PC-9 (cell line): ENCODE measurements at places on chromosomes 1 and 21. TPM values are rescaled to one million over a fixed set of nuclear protein-coding genes. Genes with fewer than 3 reads are reported as not detected.

DNA sequence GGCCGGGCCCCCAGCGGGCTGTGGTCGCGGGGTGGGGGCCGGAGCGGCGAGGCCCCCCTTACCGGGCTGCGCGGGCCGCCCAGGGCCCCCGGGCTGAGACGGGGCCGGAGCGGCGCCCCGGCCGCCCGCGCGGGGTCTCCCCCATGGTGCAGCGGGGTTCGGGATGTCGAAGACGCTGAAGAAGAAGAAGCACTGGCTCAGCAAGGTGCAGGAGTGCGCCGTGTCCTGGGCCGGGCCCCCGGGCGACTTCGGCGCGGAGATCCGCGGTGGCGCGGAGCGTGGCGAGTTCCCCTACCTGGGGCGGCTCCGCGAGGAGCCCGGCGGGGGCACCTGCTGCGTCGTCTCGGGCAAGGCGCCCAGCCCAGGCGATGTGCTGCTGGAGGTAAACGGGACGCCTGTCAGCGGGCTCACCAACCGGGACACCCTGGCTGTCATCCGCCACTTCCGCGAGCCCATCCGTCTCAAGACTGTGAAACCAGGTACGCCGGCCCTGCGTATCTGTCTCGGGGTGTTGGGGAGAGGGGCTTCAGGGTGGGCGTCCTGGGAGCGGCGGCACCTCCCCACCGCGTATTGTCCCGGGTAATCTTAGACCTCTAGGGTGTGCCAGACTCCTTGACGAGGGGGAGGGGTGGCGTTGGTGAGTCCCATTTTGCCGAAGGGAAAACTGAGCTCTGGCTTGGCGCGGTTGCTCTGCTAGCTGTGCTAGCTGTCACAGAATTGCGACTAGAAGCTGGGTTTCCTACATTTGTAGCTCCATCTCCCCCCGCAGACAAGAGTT, 745 bp downstream of the MAGI3 start:
- peak; percentile 51 for DNase-seq

- DNase-seq: no peak
Observed at GRCh38 chr21:37562920-37563640, 196.5 kb downstream of the DYRK1A start.

DNA sequence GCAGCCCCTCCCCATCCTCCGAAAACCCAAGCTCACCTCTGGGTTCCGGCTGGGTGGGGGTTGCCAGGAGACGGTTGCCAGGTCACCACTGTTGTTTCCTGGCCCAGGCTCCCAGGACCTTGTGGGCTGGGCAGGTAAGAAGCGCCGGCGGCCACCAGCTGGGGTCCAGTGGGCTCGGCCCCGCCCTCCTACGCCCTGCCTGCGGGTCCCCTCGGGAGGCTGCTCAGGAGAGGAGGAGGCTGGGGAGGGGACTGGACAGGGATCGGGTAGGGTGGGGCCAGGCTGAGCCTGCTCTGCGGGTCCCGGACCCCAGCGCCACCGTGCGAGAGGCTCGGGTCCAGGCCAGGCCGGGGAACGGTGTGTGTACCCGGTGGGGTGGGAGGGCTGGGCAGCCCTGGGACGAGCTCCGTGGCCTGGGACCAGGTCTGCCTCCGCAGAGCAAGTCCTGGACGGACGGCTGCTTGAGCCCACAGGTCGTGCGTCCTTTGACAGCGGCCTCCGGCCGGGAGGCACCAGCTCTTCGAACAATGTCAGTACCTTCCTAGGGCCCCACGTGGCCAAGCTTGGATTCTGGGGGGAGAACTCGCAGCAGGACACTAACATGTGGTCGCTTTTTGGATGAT, at the start of gene TTLL10:
Gene TTLL10 (plus strand): TSS at position 88 of the 623 bp plus-strand sequence. CDS start 5,336 bp downstream, outside the sequence.
- no peak for DNase-seq

DNA sequence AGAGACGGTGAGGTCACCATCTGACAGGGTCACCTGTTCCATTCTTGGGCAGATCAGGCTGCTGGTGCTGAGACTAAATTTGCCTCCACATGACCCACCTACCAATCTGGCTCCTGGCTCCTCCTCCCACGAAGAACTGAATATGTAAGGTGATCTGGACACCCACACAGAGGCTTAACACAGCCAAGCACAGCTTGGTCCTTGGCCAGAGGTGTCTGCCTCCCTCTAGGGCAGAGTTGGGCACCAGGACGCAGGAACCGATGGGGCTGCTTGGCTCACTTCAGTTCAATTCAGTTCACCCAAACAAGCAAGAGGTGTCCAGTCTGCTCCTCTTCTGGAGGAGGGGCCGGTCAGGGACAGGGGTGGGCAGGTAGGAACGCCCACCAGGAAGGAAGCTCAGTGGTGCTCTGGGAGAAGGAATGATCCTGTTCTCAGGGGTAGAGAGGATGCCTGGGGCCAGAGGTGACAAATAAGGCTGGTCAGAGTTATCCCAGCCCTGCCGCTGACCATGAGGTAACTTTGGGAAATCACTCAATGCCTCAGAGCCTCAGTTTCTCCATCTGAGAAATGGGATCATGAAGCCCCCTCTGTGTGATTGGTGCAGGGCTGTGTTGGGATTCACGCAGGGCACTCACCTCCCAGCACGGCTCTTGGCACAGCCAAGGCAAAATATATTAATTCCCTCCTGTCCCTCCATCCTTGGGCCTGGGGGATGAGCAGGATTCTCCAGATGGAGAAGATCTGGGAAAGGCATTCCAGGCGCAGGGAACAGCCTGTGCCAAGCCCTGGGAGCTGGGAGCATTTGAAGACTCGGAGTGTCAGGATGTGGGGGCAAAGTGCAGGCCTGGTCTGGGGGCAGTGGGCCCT, 284.5 kb downstream of the PTPRU start:
- DNase-seq: no peak

- no peak for DNase-seq
Observed at GRCh38 chr1:186740324-186740723, 60.1 kb upstream of the PTGS2 start.

The KIAA0040 gene
- 8.8 and 9.5 TPM in 2 replicates for total RNA-seq

The FCN3 gene
- not detected in 2 replicates for total RNA-seq
